ENCODE measurements at places on chromosomes 3 and 15.

- DNase-seq: peak; percentile 33
Observed at GRCh38 chr3:172675441-172676193, 35.2 kb downstream of the NCEH1 start.

GRCh38 chr15:26191193-26191592, 328.1 kb upstream of the ATP10A start:
- DNase-seq: no peak

DNA sequence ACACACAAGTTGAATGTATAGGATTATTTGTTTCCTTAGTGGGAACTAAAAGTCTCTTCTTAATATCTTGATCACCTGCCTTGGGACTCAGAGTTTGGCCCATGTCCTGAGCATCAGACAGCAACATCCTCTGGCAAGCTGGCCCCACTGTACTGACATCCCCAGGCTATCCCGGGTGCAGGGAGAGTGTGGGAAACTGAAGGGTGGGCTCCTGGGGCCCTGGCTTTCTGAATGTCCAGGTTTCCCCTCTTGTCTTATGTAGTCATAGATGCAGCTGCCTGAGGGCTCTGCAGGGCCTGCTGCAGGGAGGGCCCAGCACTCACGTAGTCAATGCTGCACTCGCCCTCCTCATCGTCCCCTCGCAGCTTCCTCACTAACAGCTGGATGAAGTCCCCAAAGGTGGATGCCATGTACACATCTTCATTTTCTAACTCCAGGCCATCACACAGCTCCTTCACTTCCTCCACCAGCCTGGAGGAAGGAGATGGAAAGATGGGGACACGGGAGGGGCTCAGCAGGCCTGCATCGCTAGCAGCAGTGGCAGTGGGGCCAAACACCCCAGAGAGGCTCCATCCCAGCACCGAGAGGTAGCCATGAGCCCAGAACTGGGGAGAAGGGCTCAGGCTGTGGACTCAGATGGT, 42.8 kb downstream of the ALDH1L1 start:
- no peak for DNase-seq

GRCh38 chr3:53940623-53941022, 49.0 kb upstream of the SELENOK start:
- no peak for DNase-seq

DNA sequence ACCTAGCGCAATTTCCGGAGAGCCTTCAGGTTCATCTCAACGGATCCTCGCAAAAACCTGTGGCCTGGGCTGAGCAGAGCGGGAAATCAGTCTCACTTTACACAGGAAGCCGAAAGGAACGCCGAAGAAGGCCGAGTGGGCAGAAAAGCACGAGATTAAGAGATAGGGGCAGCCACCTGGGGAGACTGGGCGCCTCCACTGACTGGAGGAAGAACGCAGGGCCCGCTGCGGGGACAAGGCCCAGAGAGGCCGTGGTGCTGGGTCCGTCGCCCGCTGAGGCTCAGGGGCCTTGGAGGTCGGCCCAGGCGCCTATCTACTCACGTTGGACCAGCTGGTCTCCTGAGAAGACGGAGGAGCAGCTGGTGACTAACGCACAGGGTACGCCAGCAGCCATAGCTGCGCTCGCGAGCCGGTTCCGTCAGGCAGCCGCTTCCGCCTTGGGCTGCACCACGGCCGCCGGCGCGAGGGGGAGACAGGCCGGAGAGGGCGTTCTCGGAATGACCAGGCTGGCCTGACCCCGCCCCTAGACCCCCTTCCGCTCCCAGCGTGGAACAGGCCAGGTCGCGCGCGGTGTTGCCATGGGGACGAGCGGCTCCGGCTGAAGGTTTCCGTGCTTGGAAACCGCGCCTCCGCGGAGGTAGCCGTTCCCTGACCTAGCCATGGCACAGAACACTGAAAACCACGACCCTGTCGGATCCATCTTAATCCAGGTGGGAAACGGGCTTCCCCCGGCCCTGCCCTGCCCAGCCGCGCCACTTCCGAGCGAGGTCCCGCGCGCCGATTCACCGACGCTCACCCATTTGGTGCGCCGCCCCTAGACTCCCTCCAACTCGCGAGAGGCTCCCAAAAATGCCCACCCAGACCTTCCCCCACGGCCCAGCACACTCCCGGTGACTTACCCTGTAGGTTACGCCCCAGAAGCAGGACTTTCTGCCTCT, at the start of the genes AAGAB and IQCH:
Gene AAGAB, minus strand, starts transcription at position 424 of the 938 bp plus-strand sequence. Its CDS starts 30 bp downstream, at position 394.
Gene IQCH, plus strand, starts transcription at position 549 of the 938 bp plus-strand sequence. Its CDS starts 111 bp downstream, at position 660.
- DNase-seq: peak; percentile 92

- no peak for DNase-seq
Observed at GRCh38 chr3:45986303-45986982, 9.2 kb downstream of the FYCO1 start.

GRCh38 chr15:64251121-64251520, 88.3 kb upstream of the PPIB start:
- DNase-seq: no peak

DNA sequence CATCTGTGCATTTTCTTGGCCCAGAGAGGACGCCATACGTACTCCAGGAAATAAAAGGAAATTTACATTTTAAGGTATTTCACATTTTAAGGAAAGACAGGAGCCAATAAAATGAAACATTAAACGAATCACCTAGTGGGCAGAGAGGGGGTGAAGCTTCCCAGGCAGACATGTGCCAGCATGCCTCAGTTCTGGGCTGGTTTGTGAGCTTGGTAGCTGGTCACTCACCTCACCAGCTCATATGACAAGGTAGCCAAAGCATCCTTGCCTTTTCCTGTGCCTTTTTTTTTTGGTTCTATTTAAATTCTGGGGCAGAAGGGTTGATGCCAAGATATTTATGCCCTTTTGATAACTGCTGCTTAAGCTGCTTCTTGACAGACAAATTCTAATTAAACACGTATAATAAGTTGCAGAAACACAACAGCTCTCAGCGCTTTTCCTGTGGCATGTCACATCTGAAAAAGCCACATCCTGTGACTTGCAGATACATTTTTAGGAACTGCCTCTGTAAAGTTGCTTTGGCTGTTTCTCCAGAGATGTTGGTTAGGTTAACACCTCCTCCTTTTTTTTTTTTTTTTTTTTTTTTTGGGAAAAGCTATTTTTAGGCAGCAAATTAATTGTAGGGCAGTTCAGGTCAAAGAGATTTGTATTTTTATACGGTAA, 218.6 kb downstream of the PDCD6IP start:
- DNase-seq: peak; percentile 88

DNA sequence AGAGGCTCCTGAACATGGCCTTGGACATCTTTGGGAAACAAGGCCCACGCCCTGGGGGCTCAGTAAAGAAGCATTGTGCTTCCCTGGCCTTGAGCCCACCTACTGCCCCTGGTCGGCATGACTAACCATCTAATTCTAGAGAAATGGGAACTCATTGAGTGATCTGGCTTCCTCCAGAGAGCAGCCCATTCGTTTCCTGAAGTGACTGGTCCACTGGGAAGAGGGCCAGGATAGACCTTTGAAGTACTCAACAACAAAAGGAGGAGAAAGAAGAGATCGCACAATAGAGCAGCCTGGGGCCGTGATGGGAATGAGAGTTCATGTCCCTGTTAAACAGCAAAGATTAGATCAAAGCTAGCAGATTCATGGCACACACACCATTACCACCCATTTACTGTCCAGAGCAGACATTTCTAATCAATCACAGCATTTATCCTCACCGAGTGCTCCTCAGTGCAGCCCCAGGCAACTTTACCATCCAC, 514.4 kb upstream of the PROK2 start:
- no peak for DNase-seq

- DNase-seq: no peak
Observed at GRCh38 chr3:46628901-46629369, 16.6 kb downstream of the FAM240A start.

DNA sequence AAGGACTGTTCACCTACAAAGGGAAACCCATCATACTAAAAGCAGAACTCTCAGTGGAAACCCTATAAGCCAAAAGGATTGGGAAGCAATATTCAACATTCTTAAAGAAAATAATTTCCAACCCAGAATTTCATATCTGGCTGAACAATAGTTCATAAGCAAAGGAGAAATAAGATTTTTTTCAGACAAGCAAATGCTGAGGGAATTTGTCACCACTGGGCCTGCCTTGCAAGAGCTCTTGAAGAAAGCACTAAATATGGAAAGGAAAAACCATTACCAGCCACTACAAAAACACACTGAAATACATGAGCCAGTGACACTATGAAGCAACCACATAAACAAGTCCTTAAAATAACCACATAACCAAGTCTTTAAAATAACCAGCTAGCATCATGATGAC, 28.9 kb upstream of the DCBLD2 start:
- DNase-seq: no peak

- no peak for DNase-seq
Observed at GRCh38 chr3:195405651-195406050, 37.2 kb downstream of the ACAP2 start.

DNA sequence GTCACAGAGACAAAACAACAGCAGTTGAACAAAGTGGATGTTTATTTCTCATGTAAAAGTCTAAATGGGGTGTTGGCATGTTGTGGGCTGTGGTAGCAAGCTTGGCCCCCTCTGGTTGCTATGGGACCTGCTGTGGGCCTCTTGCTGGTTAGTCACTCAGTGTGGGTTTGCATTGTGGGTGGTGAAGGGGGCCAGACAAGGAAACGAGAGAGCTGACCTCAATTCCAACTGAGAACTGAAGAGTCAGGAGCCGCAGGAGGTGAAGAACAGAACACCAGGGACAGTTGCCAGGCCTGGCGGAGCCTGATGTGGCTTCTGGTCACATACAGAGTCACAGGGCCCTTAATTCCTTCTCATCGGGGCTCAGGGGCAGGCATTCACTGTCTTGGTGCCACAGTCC, 1.9 kb upstream of the ADPGK start:
- DNase-seq: peak; percentile 32

DNA sequence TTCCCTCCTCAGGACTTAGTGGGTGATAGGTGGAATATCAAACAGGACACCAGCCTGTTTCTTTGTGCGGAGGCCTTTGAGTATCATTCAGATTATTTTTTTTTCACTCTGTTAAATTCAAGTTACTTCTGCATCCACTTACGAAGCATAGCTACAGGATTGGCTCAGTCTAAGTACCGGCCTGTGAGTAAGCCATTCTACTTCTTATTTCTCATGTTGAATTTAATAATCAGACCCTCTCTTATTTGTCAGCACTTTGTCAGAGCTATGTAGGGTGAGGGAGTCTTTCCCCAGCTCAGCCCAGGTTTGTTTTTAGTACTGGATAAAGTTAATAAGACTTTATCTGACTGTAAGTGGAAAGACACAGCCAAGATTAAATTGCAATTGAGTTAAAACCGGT, 54.7 kb downstream of the ITPR1 start:
- DNase-seq: no peak

GRCh38 chr3:20668411-20668810, 482.4 kb upstream of the SGO1 start:
- DNase-seq: no peak

GRCh38 chr3:55884491-55885285, 397.6 kb upstream of the WNT5A start:
- DNase-seq: no peak

All from GDM1 (cell line).